ENCODE measurements at places on chromosomes 12 and 14. TPM values are rescaled to one million over a fixed set of nuclear protein-coding genes. Genes with fewer than 3 reads are reported as not detected.
A peak's percentile ranks its signal among the peaks of the same experiment; 100 is the strongest.

DNA sequence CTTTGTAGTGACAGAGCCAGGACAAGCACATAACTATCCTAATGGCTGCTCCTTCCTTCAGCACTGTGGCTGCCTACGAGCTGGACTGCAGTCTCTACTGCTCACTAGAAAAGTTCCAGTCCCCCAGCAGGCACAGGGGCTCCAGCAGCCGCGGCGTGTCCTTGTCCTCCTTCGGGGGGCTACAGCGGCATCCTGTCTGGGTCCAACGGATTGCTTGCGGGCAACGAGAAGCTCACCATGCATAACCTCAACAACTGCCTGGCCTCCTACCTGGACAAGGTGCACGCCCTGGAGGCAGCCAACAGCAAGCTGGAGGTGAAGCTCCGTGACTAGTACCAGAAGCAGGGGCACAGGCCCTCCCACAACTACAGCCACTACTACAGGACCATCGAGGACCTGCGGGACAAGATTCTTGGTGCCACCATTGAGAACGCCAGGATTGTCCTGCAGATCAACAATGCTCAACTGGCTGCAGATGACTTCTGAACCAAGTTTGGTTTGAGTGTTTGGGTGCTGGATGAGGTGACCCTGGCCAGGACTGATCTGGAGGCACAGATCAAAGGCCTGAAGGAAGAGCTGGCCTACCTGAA, 169.4 kb downstream of the NDUFA12 start:
- no peak for DNase-seq

The GDF3 gene
- total RNA-seq = not detected

The A2ML1 gene
- not detected for total RNA-seq

GRCh38 chr12:124633365-124634362, 66.3 kb upstream of the NCOR2 start:
- DNase-seq = peak; percentile 42

The EPYC gene
- not detected for total RNA-seq

GRCh38 chr12:92582893-92583292, 119.9 kb upstream of the PLEKHG7 start:
- DNase-seq = no peak

DNA sequence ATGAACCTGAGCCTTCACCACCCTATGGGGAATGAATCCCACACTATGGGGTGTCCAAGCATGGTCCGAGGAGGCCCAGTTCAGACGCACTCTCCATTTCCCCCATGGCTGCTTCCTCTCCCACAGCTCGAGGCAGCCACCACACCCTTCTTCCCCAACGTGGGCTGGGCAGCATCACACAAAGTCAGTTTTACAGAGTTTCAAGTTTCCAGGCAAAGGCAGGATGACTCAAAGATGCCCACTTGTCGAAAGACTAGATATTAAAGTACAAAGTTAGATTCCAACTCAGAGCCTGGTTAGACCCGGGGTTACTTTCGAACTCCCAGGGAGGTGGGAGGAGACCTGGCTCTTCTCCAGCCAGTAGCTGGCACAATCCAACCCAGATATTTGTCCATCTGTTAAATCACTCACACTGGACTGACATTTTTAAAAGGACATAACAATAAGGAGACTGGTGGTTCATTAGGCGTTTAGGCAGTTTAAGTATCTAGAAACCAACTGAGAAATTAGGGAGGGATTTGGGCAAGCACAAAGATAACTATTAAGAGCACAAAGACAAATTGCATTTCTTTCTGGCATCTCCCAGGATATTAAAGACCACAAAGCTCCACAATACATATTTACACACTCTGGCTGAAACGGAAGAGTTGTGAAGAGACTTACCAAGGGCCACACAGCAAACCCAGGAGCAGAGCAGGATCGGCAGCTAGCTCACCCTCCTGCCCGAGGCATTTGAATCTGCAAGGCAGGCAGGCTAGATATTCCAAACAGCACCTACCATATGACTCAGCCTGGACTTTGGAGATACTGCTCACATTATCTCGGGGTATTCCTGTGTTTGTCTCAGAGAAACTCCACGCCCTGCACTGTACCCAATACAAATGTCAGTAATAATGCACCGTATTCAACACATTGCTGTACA, 34.8 kb downstream of the TMCC3 start:
- DNase-seq = no peak

The KLRC2 gene
- total RNA-seq = 0.22 TPM

The DGLUCY gene
- 3.9 TPM for total RNA-seq

- DNase-seq = peak; percentile 4
These were observed 134.2 kb downstream of the KCNK10 start for GRCh38 chr14:88188745-88189416.

DNA sequence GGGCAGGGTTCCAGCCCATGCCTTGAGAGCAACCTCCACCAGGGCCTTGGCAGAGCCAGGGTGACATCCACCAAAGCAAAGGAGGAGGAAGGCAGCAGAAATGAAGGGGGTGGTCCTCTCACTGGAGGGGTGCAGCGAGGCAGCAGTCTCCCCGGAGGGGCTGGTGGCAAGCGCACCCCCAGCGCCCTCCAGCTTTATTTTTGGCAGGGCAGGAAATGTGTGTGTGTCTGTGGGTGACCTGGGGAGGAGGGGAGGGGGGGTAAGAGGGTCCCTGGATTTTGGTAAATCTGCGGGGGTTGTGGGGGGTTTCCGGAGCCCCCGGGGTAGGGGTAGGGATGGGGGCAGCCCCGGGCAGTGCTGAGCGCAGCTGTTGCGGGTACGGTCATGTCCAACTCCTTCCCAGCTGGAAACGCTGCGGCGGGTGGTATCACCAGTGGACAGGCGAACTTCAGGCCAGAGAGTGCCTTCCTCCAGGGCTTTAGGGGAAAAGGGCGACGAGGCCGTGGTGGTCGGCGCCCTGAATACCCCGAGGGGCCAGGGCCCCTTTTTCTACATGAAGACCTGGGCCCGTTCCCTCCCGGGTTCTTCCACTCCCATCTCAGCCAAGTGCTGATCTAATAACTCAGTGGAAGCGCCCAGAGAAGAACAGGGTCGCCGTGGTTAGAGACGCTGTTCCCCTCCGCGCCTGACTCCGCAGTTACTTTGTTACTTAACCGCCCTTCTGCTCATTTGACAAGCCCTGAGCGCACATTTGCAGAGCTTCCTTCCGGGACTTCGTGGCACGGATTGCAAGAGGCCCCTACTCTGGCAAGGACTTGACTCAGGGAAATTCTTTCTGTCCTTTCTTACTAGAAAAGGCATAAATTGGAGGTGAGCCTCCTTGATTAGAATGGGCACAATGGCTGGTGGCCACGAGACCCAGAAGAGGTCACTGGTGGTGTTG, 55.2 kb downstream of the FOS start:
- no peak for DNase-seq

All from NCI-H460 (cell line).